Stimulated activated CD4-positive, alpha-beta T cell treated with anti-CD3 and anti-CD28 coated beads, Interleukin-4, amount 100 ng/mL, for 48 hours (primary cell): ENCODE measurements at places on chromosomes 12 and 14.

- DNase-seq, result no peak
Observed at GRCh38 chr12:47097276-47097896, 17.6 kb upstream of the AMIGO2 start.

- DNase-seq, result no peak
Observed at GRCh38 chr14:89533766-89534165, 116.7 kb upstream of the FOXN3 start.

GRCh38 chr12:4591180-4591687 is 29.2 kb downstream of the DYRK4 start:
- no peak for DNase-seq

DNA sequence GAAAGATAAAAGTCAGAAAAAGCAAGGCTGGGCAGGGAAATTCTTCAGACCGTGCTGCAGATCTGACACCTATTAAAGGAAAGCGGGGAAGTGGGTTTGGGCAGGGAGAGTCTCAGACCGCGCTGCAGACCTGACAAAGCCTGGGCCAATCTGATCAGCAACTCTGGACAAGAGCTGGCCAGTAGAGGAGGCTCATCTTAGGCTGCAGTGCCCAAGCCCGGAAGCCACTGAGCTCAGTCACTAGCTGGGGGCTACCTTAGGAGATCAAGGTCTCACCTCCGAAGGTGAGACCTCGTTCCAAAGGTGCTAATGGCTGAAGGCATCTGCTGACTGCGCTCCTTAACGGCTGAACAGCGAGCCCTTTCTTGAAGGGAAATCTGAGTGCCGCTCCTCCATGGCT is 60.2 kb downstream of the SINHCAF start:
- no peak for DNase-seq

GRCh38 chr14:44785096-44785495 is 176.7 kb downstream of the KLHL28 start:
- no peak for DNase-seq

DNA sequence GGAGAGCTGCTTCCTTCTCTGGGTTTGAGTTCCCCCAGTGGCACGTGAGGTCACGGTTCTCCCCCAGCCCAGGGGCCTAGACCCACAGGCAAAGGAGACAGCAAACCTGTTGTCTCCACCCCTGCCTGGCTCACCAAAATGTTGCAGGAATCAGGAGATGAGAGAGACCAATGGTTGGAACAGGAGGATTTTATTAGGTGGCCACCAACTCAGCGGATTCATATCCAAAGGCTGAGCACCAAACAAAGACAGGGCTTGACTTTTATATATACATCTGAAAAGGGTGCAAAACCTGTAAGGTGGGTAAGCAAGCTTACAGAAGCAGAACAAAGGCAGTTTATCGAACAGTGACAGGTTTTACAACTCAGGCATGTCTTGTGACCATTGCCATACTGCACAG is 9.2 kb upstream of the ADAM21 start:
- no peak for DNase-seq

DNA sequence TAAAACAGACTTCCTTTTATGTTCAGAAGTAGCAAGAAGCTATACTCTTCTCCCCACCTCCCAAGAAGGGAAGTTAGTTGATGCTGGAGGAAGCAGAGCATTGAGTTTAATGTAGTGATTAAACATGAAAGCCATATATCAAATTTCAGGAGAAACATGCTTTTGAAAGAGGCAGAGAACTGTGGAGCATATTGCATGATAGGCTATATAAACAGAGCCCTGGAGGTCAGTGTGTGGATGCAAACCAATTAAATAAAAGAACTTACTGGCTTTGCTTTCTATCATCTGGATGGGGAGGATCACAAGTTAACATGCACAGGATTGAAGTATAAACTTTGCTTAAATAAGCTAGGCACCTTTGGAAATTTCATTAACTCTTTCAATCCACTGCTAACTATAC is 94.1 kb downstream of the MSRB3 start:
- DNase-seq, result no peak

DNA sequence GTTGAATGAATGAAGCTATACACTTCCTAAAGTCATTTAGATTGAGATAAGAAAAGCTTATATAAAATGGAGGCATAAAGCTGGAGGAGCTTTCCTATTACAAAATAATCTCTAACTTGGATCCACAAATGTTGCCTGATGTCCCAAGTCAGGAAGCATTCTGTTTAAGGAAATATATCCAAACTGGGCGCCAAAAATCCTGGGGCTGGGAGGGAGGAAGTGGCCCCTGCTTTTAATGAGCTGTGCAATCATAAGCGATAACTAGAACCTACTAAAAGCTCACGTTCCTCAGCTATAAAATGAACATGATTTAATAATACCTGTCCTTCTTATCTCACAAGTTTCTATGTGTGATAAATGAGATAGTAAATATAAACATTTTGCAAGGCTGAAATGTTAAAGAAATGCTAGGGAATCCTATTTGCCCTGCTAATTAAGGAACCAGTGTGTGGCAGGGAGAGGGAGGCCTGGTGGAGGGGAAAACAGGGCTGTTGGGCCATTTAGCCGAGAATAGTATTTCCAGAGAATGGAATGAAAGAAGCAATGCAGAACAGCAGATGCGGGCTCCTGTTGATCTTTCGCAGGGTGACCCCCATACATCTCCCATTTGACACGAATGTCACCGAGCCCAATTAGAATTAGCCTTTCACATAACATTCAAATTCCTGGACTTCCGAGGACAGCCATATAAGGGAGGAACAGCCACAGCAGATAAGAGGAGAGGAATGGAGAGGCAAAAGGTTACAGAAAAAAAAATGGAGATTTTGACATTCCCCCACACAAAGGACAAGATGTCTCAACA is 25.9 kb downstream of the DUSP6 start:
- no peak for DNase-seq

- no peak for DNase-seq
Observed at GRCh38 chr14:100554082-100554677, 33.0 kb downstream of the BEGAIN start.

GRCh38 chr12:26062566-26062965 is 62.3 kb downstream of the BHLHE41 start:
- DNase-seq, result no peak

- DNase-seq, result no peak
Observed at GRCh38 chr12:130920723-130921381, 32.9 kb upstream of the ADGRD1 start.

- DNase-seq, result no peak
Observed at GRCh38 chr12:31369712-31370521, 44.0 kb upstream of the SINHCAF start.
